A673 (cell line): ENCODE measurements at places on chromosomes 5 and 9.

DNA sequence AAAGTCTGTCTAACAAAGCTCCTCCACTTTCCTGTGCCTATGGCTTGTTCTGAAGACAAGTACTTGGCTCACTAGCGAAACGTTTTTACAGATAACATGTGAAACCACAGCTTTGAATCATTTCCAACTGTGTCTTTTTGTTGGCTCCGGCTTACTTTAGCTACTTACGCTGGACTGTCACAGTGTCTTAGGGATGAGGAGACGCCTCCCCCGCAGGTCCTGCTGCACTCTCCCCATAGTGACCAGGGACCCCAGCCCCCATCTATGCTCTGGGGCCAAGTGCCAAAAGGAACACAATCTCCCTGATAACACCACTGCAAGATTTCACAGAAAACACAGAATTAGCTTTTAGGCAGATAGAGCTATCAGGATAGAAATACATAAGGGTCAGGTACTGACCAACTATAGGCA, 219.1 kb downstream of the ADAMTS6 start:
- peak; percentile 66 for DNase-seq

DNA sequence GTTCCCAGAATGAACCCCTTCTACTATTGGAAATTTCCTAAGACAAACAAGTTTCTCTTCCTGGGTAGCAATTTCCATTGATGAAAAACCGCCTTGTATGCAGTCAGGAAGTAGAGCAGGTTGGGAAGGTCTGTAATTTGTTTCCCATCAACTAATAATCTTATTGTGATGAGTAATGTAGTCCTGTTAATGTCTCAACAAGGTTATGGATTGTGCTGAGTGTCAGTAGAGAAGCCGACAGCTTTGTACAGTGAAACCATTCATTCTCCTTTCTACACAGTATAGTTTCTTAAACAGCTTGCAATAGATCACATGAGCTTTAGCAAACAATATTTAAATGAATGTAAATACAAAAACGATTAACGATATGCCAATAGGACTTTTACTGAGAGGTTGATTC, 355.4 kb upstream of the WWC1 start:
- no peak for DNase-seq

- no peak for DNase-seq
Observed at GRCh38 chr9:110016340-110016739, 191.6 kb downstream of the C9orf152 start.

- DNase-seq, result no peak
Observed at GRCh38 chr5:84239494-84239893, 145.2 kb downstream of the EDIL3 start.

DNA sequence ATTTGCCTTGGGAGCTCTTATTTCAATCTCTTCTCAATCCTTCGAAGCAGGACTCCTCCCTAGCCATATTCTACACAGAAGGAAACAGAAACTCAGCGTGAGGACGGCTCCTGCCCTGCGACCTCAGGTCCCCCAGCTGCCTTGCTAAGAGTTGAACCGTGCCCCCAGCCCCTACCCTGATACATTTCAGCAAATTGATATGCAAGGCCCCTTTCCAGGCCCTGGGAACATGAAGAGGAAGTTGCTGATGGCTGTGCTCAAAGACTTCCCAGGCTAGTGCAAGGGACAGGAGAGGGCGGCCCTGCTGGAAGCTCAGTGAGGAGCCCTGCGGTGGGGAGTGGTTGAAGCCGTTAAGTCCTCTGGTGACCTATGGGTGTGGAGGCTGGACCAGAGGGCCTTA, 41.5 kb downstream of the BOD1 start:
- DNase-seq, result no peak

DNA sequence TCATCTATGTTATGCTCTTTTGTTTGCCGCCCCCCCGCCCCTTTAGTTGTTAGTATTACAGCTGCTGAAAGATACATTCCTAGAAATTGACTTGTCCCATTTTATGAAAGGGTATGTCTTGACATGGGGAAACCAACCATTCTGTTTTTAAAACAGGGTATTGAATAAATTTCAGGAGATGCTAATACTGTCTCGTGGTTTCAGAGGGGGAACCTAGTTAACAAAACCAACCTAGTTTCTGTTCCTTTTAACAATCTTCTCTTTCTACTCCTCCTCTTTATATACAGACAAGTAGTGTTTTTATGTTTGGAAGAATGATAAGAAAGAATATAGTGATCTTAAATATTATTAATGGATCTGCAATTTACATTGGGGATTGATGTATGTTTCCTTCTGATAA, 3.5 kb downstream of the PIP5K1B start:
- DNase-seq, result no peak

DNA sequence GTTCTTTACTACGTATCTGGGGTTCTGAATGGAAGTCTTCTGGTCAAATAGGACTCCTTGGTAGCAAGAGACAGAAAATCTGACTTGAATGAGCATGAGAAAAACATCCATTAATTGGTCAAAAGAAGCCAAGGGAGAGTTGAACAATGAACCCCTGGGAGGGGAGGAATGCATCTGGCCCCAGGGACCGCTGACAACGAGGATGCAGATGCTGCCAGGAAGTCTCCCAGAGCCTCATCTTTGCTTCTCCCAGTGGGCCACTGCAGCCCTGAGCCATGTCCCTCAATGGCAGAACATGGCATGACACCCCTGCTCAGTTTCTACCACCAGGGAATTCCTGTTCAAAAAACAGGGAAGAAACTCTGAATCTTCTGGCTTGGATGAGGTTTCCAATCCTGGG, 50.5 kb upstream of the ICE1 start:
- no peak for DNase-seq

- DNase-seq, result no peak
Observed at GRCh38 chr5:135128361-135128760, 94.3 kb upstream of the PITX1 start.

- no peak for DNase-seq
Observed at GRCh38 chr5:142473038-142473437, 148.2 kb upstream of the SPRY4 start.

DNA sequence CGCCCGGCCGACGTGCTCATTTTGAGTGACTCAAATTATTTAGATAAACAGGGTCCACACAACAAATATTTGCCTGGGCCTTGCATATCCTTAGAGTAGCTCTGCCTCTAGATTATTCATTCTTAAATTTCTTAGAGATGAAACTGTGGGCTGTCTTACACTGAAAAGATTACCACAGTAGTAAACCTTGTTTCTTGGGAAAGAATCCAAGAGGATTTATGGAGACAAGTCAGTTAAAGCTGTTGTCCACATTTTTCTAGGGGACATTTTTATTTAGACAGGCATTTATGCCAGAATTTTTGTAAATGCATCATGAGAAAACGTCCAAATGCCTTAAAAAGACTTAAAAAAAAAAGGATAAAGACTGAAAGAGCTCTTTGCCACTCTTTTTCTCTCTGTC, 32.6 kb upstream of the RANBP3L start:
- no peak for DNase-seq

GRCh38 chr9:70419556-70420440, 5.3 kb upstream of the KLF9 start:
- DNase-seq, result peak; percentile 89

- DNase-seq, result no peak
Observed at GRCh38 chr5:84642795-84643194, 258.1 kb upstream of the EDIL3 start.

DNA sequence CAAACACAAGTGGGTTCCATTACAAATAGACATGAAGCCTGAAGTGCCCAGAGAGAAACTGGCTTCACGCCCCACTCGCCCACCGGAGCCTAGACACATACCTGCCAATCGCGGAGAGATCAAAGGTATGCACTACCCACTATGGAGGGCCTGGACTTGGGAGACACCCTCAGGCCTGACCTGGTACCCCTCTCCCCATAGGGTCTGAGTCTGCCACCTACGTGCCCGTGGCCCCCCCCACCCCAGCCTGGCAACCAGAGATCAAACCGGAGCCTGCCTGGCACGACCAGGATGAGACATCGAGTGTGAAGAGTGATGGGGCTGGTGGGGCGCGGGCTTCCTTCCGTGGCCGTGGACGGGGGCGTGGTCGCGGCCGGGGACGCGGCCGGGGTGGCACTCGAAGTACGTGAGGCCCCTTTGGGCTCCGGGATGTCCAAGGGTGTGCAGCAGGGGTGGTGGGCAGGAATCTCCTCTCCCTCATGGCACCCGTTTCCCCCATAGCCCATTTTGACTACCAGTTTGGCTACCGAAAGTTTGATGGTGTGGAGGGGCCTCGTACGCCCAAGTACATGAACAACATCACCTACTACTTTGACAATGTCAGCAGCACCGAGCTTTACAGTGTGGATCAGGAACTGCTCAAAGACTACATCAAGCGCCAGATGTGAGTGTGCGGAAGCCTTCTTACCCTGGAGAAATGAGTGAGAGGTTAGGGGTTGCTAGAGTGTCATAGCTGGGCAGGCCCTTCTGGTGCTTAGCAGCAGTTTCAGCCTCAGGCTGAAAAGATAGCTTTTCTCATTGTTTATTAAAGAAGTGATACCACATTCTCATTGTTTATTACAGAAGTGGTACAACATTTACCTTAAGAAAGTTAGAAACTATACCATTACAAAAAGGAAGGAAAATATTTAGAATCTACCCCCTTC, 38.7 kb downstream of the LARP1 start:
- DNase-seq, result no peak

DNA sequence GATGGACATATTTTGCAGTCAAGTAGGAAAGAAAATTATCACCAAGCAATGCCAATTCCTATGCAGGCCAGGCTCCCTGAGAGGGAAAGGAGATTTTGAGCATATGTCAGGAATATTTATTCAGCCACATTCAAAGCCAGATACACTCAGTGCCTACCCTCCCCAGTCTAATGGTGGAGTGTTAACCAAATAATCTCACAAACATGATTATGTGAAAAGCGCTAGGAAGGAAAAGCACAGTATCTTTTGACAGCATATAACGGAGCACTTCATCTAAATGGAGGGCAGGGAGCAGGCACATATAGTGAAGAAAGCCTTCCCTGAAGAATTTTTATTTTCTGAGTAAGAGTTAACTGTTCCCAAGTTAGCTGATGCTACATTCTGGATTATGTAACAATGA, 80.3 kb upstream of the SLC30A5 start:
- DNase-seq, result no peak

GRCh38 chr5:149211566-149211965, 60.1 kb upstream of the AFAP1L1 start:
- no peak for DNase-seq

- no peak for DNase-seq
Observed at GRCh38 chr9:15344191-15344590, 37.2 kb upstream of the TTC39B start.

DNA sequence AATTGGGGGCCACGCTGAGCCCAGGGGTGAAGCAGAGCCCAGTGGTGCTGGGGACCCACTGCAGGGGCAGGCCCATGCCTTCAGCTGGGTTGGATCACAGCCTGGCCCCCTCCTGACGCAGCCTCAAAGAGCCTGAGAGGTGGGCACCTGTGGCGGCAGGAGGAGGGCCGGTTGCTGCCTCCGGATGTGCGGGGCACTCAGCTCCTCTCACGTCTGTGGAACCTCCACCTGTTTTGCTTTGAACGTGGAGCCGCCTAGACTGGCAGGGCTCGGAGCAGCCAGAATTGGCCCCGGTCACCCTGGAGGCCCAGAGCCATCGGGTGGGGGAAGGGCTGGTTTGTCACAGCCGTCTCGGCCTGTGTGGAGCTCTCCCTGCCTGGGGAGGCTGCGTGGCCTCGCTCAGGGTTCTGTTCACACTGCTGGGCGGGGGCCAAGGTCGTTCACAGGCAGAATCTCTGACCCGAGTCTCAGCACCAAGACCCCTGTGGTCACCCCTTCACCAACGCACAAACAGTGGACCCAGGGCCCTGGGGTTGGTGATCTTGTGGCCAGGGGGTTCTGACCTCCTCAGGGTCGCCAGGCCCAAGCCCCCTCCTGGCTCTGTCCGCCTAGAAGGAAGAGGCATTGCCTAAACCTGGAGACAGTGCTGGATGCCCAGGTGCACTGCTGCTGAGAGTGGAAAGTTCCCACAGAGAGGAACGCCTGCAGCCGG, 9.2 kb upstream of the SLC9A3 start:
- no peak for DNase-seq

GRCh38 chr9:27654629-27655285, 81.5 kb upstream of the C9orf72 start:
- no peak for DNase-seq

- no peak for DNase-seq
Observed at GRCh38 chr9:106149956-106150355, 455.6 kb downstream of the TMEM38B start.

DNA sequence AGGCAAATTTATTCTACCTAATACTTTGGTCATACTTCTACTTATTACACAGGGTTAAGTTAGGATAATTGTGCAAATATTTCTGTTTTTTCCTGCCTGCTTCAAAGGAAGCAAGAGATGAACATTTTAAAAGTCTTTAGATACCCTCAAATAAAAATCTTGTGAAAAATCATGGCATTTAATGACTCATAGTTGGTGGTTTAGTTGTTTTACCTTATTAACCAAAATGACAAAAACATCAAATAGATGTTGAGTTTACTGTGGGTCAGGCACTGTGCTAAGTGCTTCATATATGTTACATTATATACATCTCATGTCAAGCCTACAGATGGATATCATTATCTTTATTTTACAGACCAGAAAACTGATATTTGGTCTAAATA, 54.4 kb downstream of the ZNF474 start:
- no peak for DNase-seq

DNA sequence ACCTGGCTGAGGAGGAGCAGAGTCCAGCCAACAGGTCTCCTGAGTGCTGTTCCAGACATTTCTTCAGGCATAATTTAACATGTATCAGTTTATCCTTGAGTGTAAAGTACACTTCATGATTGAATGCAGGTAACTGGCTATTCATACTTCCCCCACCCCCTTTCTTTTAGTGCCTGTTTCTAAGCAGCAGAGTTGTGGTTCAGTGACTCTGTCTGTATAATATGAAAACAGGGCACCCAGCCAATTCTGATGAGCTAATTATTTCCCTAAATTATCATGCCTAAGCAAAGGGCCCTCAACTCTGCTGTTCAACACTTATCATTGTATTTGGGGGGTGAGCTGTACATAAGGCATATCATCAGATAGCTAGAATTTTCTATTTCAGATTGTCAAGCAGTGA, 51.9 kb upstream of the ZSWIM6 start:
- peak; percentile 67 for DNase-seq

GRCh38 chr5:52807037-52807436, 19.3 kb downstream of the ITGA1 start:
- no peak for DNase-seq

- DNase-seq, result no peak
Observed at GRCh38 chr9:14107977-14108376, 206.0 kb downstream of the NFIB start.

GRCh38 chr9:114088571-114089170, 10.4 kb downstream of the KIF12 start:
- DNase-seq, result no peak
